ENCODE measurements at places on chromosomes 1 and 21.

DNA sequence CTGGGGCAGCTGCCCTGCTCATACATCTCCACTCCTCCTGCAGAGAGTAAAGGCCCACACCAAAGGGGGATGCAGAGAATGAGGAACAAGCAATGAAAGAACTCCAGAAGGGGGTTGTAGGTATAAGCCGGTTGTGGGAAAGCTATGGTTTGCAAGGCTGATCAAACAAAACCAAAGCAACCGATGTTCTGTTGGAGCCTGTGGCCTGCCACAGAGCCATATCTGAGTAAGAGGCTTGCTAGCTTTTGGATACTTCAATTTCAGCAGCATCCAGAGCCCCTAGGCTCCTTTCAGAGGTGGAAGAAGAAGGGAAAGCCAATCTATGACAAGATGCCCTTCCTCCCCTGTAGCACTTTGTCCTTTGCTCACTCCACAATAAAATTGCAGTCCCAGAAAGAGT lies 163.2 kb downstream of the RRAGC start:
- no peaks in the 10 kb centered on the region for H3K4me1 ChIP-seq
- no peak for DNase-seq
- H3K36me3 ChIP-seq = no peaks in the 10 kb centered on the region
- no peak overlapping the region for H3K4me3 ChIP-seq

DNA sequence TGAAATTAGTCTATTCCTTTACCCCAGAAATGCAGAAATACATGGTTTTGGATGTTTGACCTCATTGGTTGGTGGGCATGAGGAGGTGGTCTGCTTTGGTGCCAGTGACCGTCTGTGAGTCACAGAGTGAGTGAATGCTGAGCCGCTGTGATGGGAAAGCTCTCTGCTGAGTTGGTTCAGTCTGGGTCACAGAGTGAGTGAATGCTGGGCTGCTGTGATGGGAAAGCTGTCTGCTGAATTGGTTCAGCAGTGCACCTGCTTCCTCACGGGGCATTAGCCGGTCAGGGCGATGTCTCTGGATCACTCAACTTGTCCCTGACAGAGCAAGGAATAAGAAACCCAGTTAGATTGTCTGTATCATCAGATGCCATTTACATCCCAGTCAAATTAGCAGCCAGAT lies 40.8 kb downstream of the ADARB1 start:
- peaks cover 43% of the 10 kb centered on the region for H3K4me1 ChIP-seq
- H3K36me3 ChIP-seq = peaks cover 10% of the 10 kb centered on the region
- no peak for DNase-seq
- no peak overlapping the region for H3K27ac ChIP-seq

- no peaks in the 10 kb centered on the region for H3K4me1 ChIP-seq
- H3K36me3 ChIP-seq = no peaks in the 10 kb centered on the region
Measured at GRCh38 chr1:100344774-100345173, 7.5 kb upstream of the CDC14A start.

- H3K27ac ChIP-seq = no peak overlapping the region
- H3K4me1 ChIP-seq = no peaks in the 10 kb centered on the region
- no peak overlapping the region for H3K4me3 ChIP-seq
- no peaks in the 10 kb centered on the region for H3K36me3 ChIP-seq
- DNase-seq = no peak
Measured at GRCh38 chr1:214404571-214405213, 123.7 kb downstream of the SMYD2 start.

DNA sequence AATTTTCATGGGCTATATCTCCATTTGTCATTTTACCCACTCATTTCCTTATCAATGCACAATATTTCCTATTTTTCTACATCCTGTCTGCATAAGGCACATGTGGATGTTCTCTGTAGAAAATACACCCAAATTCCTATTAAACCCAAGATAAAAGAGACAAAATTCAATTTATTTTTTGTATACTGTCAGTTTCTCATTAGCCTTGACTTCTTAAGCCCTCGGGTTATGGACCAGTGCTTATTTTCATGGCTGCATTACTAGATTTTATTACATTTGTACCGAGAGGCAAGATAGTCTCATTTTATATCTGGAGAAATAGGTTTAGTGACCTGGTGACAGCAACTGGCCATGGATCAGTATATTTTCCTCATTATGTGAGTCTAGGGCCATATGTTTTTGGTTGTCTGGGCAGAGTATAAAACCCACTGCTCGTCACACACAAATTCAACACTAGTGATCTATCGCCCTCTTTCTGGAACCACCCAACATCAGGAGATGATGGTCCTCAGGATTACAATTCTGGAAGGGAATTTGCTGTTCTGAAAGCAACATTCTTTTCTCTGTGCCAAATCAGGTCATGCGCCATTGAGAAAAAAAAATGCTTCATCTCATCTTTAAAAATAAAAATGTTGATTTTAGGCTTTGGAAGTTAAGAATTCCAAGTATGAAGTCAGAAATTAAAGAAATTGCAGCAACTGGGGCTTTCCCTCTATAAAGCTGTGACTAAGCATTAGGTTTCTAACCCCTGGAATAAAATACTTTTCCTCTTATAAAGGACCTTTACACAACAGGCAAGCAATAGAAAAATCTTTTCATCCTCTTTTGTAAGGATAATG lies 81.4 kb downstream of the ASTN1 start:
- no peaks in the 10 kb centered on the region for H3K36me3 ChIP-seq
- H3K27ac ChIP-seq = no peak overlapping the region

- no peak overlapping the region for H3K4me3 ChIP-seq
- H3K4me1 ChIP-seq = no peaks in the 10 kb centered on the region
- DNase-seq = no peak
- peaks cover 20% of the 10 kb centered on the region for H3K27me3 ChIP-seq
- H3K27ac ChIP-seq = no peak overlapping the region
- H3K36me3 ChIP-seq = no peaks in the 10 kb centered on the region
Measured at GRCh38 chr1:201229771-201230635, 39.4 kb downstream of the IGFN1 start.

- H3K27ac ChIP-seq = no peak overlapping the region
- DNase-seq = no peak
- no peak overlapping the region for H3K4me3 ChIP-seq
- H3K4me1 ChIP-seq = peaks cover 3% of the 10 kb centered on the region
- H3K36me3 ChIP-seq = no peaks in the 10 kb centered on the region
Measured at GRCh38 chr21:42820616-42821465, 58.5 kb downstream of the WDR4 start.

GRCh38 chr1:162385702-162386101 lies 4.2 kb downstream of the C1orf226 start:
- H3K27me3 ChIP-seq = peaks cover 12% of the 10 kb centered on the region
- H3K4me1 ChIP-seq = no peaks in the 10 kb centered on the region
- DNase-seq = no peak
- H3K4me3 ChIP-seq = no peak overlapping the region

- H3K36me3 ChIP-seq = peaks cover 79% of the 10 kb centered on the region
- peak overlapping the region; percentile 91 for H3K4me3 ChIP-seq
- peaks cover 87% of the 10 kb centered on the region for H3K4me1 ChIP-seq
- DNase-seq = no peak
- H3K27ac ChIP-seq = peak overlapping the region; percentile 98
Measured at GRCh38 chr1:24954631-24955030, 24.6 kb upstream of the RUNX3 start.

- H3K36me3 ChIP-seq = no peaks in the 10 kb centered on the region
- H3K27me3 ChIP-seq = peaks cover 8% of the 10 kb centered on the region
- no peaks in the 10 kb centered on the region for H3K4me1 ChIP-seq
Measured at GRCh38 chr1:186978596-186979556, 150.1 kb downstream of the PLA2G4A start.

DNA sequence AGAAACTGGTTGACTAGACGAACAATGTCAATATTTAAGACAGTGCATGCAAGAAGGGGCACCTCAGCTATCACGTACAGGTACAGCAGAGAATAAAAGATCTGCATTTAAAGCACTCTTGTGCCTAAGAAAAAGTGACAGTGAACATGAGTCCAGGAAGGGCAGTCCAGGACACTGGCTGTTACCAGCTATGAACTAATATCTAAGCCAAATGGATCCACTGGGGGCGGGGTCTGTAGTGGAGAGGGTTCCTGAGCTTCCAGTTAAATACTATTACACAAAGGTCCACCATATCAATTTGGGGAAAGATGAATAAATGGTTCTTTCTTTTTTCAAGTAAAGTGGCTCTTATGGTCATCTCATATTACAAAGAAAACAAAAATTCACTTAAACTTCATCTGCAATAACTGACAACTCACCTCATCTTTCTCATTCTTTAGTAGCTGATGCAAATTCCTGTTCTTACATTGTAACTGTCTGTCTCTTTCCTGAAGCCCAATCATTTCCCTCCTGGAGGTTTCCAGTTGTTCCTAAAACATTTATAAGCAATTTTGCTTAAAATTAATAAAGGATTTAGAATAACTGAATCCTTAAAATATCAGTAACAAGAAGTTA lies 24.5 kb downstream of the SSX2IP start:
- H3K36me3 ChIP-seq = peaks cover 6% of the 10 kb centered on the region
- H3K27me3 ChIP-seq = no peaks in the 10 kb centered on the region
- H3K27ac ChIP-seq = no peak overlapping the region
- H3K4me3 ChIP-seq = no peak overlapping the region

DNA sequence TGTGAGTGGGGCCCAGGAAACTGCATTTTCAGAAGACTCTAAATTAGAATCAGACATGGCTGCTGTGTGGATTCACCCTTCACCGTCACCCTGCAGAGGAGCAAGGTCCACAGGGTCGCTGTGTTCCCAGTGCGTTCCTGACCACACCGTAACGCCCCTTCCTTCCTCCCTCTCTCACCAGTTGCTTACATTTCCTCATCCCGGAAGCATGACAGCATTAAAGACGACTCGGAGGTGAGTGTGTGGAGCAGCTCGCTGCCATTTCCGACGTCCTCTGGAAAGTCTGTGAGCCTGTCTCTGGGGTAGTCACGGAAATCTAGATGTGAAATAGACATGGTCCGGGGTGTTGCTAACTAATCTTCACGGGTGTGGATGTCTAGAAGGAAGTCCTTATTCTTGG lies 45.9 kb downstream of the FAAP20 start:
- H3K4me3 ChIP-seq = no peak overlapping the region
- no peak overlapping the region for H3K27ac ChIP-seq
- DNase-seq = peak; percentile 38
- H3K4me1 ChIP-seq = peaks cover 13% of the 10 kb centered on the region

GRCh38 chr1:203557390-203557789 lies 63.4 kb downstream of the OPTC start:
- no peak overlapping the region for H3K27ac ChIP-seq
- no peak for DNase-seq
- peaks cover 3% of the 10 kb centered on the region for H3K27me3 ChIP-seq
- no peaks in the 10 kb centered on the region for H3K36me3 ChIP-seq
- H3K4me3 ChIP-seq = no peak overlapping the region

GRCh38 chr21:44603109-44603875 lies 2.9 kb downstream of the KRTAP10-7 start:
- no peak for DNase-seq
- no peaks in the 10 kb centered on the region for H3K4me1 ChIP-seq
- no peak overlapping the region for H3K27ac ChIP-seq

- peaks cover 55% of the 10 kb centered on the region for H3K4me1 ChIP-seq
- H3K4me3 ChIP-seq = peak overlapping the region; percentile 81
- peaks cover 30% of the 10 kb centered on the region for H3K36me3 ChIP-seq
- no peak for DNase-seq
- H3K27ac ChIP-seq = peak overlapping the region; percentile 83
Measured at GRCh38 chr1:78620666-78621065, 418 bp downstream of the IFI44L start.

- peaks cover 10% of the 10 kb centered on the region for H3K4me1 ChIP-seq
- H3K27me3 ChIP-seq = peaks cover 23% of the 10 kb centered on the region
- no peak overlapping the region for H3K4me3 ChIP-seq
- H3K27ac ChIP-seq = no peak overlapping the region
Measured at GRCh38 chr1:115144176-115144575, 54.9 kb upstream of the TSPAN2 start.

DNA sequence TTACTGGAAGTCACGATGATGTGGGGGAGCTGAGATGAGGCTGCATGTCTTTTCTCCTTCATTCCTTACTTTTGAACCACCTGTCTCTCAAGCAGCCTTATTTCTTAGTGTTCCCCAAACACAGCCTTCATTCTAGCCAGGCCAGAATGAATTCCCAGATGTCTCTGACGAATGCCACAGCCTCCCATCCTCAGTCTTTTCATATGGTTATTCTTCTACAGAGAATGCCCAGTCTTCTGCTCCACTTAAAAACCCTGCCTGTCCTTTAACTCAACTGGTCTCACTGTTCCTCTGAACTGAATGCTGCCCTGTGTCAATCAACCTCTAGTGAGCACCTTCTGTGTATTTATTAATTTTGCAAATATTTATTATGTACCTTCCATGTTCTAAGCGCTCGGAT lies 156.2 kb downstream of the PLA2G4A start:
- peaks cover 4% of the 10 kb centered on the region for H3K27me3 ChIP-seq
- no peak overlapping the region for H3K27ac ChIP-seq
- DNase-seq = no peak
- no peak overlapping the region for H3K4me3 ChIP-seq
- H3K36me3 ChIP-seq = no peaks in the 10 kb centered on the region
- H3K4me1 ChIP-seq = no peaks in the 10 kb centered on the region

DNA sequence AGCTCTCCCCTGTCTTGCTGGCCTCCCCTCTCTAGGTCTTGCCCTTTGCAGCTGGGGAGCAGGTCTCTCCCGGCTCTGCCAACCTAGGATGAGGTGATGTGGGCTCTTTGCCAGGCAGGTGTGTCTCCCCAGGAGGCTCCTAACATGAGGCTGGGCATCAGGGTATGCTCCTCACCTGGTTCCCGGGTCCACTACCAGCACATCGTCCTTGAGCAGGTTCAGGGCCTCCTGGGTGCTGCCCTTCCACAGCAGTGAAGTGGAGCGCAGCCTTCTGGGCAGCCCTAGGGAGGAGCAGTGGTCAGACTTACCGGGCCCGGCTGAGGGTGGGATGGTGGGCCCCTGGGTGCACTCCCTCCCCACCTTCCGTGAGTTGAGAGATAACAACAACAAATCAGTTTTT lies 17.5 kb downstream of the LACTBL1 start:
- no peaks in the 10 kb centered on the region for H3K36me3 ChIP-seq
- H3K27me3 ChIP-seq = peaks cover 58% of the 10 kb centered on the region

GRCh38 chr1:27455139-27455811 lies 34.7 kb downstream of the WASF2 start:
- H3K4me3 ChIP-seq = peak overlapping the region; percentile 6
- no peaks in the 10 kb centered on the region for H3K27me3 ChIP-seq
- peaks cover 49% of the 10 kb centered on the region for H3K4me1 ChIP-seq
- peaks cover 8% of the 10 kb centered on the region for H3K36me3 ChIP-seq

- H3K27me3 ChIP-seq = no peaks in the 10 kb centered on the region
- H3K27ac ChIP-seq = no peak overlapping the region
- H3K4me3 ChIP-seq = no peak overlapping the region
- DNase-seq = no peak
- peaks cover 44% of the 10 kb centered on the region for H3K4me1 ChIP-seq
- peaks cover 18% of the 10 kb centered on the region for H3K36me3 ChIP-seq
Measured at GRCh38 chr1:15852036-15852827, 4.7 kb downstream of the SPEN start.

- peaks cover 15% of the 10 kb centered on the region for H3K36me3 ChIP-seq
- no peak overlapping the region for H3K27ac ChIP-seq
- no peak for DNase-seq
- no peaks in the 10 kb centered on the region for H3K27me3 ChIP-seq
- H3K4me3 ChIP-seq = no peak overlapping the region
Measured at GRCh38 chr21:29335720-29336119, 37.0 kb downstream of the BACH1 start.

GRCh38 chr1:152000964-152001630 lies 7.4 kb upstream of the S100A10 start:
- H3K27me3 ChIP-seq = peaks cover 9% of the 10 kb centered on the region
- no peaks in the 10 kb centered on the region for H3K36me3 ChIP-seq
- no peak overlapping the region for H3K27ac ChIP-seq
- DNase-seq = no peak

All from activated naive CD8-positive, alpha-beta T cell treated with anti-CD3 and anti-CD28 coated beads for 36 hours (primary cell).